ENCODE measurements at places on chromosomes 3 and 15.

- DNase-seq: no peak
These were observed 18.8 kb upstream of the TNFSF10 start for GRCh38 chr3:172541945-172542488.

DNA sequence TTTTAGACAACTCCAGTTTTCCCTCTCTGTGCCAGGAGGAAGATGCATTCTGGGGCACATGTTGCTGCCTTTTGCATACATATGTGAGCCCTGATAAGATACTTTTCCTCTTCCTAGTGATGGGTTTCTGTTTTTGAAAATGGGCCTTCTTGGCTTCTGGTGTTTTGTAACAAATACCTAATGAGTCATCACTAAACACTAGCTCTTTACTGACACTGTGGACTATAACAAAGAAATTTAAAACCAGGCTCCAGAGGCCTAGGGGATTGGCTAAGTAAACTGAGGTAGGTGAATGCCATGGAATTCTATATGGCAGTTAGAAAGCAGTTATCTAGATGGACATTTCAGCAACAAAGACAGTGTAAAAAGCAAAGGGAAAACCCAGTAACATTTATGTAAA, 93.4 kb upstream of the NR2E3 start:
- DNase-seq: no peak

DNA sequence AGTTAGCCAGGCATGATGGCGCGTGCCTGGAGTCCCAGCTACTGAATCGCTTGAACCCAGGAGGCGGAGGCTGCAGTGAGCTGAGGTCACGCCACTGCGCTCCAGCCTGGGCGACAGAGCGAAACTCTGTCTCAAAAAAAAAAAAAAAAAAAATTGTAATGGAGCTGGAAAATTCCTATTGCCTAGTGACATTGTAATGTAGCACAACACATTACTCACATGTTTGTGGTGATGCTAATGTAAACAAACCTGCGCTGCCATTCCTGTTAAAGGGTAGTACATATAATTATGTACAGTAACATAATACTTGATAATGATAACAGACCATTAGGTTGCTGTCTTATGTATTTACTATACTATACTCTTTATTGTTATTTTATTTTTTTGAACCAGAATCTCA, 39.1 kb downstream of the KNL1 start:
- DNase-seq: no peak

DNA sequence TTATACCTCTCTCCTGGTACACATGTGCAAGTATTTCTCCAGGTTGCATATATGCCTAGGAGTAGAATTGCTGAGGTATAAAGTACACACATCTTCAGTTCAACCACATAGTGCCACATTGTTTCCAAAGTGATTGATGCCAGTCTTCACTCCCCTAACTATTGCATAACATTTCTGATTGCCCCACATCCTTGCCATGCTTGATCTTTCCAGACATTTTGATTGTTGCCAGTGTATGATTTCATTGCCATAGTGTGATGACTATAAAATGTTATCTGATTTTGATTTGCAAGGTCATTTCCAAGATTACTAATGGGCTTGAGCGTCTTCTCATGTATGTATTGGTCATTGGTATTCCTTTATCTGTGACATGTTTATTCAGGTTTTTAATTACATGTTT, 61.1 kb upstream of the MLF1 start:
- DNase-seq: no peak

GRCh38 chr3:9742560-9742959, 7.2 kb upstream of the OGG1 start:
- DNase-seq: no peak

GRCh38 chr3:156106721-156107373, 13.5 kb upstream of the KCNAB1 start:
- no peak for DNase-seq

DNA sequence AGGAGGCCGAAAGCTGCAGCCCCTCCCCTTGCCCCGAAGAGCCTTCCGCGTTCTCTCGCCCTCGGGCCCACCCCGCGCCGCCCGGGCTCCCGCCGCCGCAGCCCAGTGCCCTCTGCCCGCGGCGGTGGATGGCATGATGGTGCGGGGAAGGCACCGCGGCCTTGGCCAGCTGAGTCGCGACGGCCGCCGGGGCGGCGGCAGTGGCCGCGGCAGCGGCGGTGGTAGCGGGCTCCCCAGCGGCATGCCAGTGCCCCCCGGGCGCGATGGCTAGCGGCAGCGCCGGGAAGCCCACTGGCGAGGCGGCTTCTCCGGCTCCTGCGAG, 1.2 kb downstream of the TLNRD1 start:
- no peak for DNase-seq

DNA sequence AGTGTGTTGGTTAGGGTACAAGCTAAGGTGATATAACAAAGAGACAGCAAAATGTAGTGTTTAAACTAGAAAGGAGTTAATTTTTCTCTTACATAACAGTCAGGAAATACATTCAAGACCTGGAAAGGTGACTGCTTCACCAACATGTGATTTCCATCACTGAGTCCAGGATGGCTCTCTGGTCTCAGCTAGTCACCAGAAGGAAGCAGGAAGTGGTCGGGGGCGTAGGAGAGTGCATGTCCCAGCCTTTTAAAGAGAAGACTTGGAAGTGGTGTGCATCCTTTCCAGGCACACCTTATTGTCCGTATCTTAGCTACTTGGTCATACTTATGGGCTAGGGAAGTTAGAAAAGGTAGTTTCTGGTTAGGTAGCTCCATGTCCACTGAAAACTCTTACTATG, 11.1 kb upstream of the UBE2Q2 start:
- no peak for DNase-seq

GRCh38 chr3:69095636-69096035, 10.9 kb downstream of the ARL6IP5 start:
- DNase-seq: no peak

DNA sequence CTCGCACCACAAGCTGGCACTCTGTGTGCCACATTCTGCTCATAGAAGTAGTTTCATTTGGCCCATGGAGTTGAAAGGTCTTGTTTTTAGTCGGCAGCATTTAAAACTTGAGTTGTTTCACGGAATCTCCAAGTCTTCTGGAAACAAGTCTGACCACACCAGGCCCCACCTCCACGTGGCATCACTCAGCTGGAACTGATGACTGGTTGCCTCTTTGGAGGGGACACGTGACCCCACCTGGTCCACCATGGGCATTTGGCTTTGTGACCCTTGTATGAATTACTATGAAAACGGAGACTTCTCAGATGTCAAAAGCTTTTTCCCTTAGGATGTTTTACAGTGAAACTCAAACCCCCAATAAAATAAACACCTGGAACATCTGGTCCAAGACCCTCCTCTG, 74.9 kb downstream of the NTRK3 start:
- no peak for DNase-seq

DNA sequence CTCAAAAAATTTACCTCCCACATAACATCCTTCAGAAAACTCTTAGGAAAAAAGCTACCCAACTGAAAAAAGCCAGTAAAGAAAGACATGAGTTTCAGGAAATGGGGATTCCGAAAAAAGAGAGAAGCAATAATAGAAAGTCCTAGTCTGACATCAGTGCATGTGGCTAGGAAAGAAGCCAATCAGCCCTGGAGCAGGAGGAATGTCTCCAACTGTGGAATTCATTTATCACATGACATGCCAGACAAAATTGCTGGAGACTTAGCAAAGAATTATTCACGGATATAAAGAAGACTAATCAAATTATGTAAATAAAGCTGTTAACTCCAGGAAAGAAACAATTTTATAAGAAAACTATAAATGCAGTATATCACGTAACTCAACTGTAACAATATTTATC, 258.9 kb upstream of the RARB start:
- DNase-seq: no peak

DNA sequence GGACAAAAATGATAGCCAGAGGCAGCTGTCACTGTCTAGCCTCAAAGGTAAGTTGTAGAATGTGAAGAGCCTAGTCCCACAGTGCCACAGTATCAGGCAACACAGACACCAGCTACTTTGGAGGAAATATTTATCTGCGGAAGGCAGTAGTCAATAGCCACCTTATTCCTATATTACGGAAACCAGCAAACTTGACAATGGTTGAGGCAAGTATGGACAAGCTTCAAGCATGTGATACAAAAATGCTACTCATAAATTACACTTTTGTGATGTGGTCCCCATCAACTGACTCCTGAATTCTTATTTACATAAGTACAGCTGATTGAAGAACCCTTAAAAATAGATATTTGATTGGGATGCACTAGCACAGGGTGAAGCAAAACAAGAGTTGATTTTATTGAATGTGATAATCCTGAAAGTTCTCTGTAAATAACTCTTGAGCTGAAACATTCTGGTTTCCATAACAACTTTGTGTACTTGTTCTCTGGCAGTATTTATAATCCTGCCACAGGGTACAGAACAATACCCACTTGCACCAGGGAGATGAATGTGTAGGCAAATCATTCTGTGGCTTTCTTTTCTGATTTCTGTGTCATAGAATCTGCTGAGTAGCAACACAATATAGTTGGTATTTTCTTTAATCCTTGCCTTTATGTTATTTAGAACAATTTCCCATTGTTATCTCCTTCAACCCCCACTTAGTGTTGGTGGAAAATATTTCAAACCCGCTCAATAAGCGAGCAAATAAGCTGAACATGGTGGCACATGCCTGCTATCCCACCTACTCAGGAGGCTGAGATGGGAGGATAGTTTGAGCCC, at the start of gene ANKUB1:
TSS of gene ANKUB1 (minus strand) at position 103 of the 819 bp plus-strand sequence. CDS start 188 bp downstream, outside the sequence.
- no peak for DNase-seq

GRCh38 chr15:84570164-84570735, 30.6 kb upstream of the ZSCAN2 start:
- DNase-seq: peak; percentile 4

GRCh38 chr15:25971053-25971452, 107.9 kb upstream of the ATP10A start:
- DNase-seq: no peak

GRCh38 chr15:47470983-47471382, 246.3 kb upstream of the SEMA6D start:
- no peak for DNase-seq

GRCh38 chr15:78808550-78808949, 2.7 kb downstream of the ADAMTS7 start:
- DNase-seq: peak; percentile 44

GRCh38 chr3:195566797-195567196, 16.9 kb downstream of the APOD start:
- no peak for DNase-seq

- no peak for DNase-seq
These were observed 37.6 kb downstream of the CORO2B start for GRCh38 chr15:68616397-68616796.

GRCh38 chr3:81789691-81790090, 28.2 kb upstream of the GBE1 start:
- DNase-seq: no peak

DNA sequence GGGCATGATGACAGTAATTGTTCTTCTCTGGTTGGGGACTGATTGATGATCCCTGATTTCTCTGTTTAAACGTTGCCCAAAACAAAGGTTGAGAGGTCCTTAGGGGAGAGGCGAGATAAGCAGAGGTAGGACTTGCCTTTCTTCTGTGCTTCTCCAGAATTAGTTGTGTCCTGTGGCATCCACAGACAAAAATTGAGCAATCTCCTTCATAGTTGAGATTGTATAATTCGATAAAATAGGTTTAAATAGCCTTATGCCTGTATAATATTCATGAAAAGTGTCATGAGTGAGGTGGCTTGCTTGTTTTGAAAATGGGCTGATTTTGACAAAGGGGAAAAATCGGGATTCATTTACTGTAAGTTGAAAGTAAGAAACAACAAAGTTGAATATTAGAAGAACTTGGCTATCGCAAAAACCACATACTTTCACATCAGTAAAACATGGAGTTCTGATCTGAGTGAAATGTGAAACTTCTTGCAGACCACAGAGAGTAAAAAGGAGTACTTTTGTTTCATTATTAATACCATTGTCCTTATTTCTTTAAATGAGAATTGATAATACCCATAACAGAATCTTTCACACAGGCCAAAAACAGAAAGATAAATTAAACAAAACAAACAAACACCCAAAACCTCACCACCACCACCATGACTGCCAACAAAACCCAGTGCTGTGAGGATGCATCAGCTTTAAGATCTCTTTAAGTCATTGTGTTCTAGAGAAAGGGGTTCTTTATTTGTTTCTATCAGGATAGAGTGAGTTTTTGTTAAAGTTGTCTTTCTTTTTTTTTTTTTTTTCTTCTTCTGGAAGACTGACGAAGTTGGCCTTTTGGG, 155.7 kb downstream of the LPP start:
- no peak for DNase-seq

DNA sequence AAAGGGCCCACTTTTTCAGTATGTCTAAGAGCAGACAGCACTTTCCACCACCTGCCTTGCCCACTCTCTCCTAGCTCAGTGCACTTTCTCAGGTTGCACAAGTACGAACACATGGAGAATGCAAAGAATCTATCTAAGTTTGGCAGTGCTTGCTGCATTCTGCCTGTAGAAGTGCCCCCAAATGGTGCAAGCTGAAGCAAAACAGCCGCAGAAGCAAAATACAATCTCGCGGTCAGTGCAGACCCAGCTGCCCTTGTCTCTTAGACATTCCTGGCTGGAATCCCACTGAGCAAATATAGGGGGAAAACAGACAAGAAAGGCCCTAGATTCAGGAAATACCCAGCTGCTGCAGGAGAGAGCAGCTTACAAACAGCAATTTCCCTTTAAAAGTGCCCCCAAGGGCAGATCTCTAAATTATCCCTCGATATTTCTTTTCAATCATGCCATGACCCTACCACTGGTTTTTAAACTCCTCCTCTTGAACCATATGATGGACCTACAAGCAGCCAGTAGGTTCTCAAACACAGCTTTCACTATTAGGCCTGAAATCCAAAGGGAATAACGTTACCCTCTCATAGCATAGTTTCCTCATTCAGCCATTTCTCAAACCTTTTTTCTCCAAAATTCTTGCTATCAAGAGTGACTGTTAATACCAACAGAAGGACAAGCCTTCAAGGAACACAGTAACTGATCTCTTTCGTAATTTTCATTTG, 67.0 kb downstream of the TNIK start:
- DNase-seq: no peak

DNA sequence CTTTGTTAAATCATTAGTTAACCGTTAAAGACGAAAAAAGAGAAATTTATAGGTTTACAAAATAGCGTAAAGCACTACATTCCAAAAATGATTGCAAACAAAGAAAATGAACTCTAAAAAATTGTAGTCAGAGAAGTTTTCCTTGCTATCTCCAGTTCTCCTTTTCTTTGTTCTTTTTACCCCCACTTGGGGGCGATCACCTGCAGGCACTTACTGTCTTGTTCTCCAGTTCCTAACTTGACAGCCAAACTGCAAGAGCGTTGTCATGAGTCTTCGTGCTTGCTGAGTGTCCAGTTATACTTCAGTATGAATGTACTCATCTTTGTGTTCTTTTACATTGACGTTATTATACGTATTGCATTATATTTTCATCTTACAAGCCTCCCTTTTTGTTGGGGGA, 54.5 kb downstream of the CHD2 start:
- no peak for DNase-seq

- no peak for DNase-seq
These were observed 14.7 kb downstream of the FHIT start for GRCh38 chr3:61236556-61236955.

GRCh38 chr3:20225769-20226168, 39.8 kb upstream of the SGO1 start:
- DNase-seq: peak; percentile 9

GRCh38 chr3:184748219-184749135, 36.6 kb upstream of the MAGEF1 start:
- DNase-seq: no peak

Measured in RCC 7860 (cell line).